ENCODE measurements at places on chromosomes 3 and 15.

GRCh38 chr15:101063891-101064794 lies 145.0 kb downstream of the LRRK1 start:
- DNase-seq = peak; percentile 34

DNA sequence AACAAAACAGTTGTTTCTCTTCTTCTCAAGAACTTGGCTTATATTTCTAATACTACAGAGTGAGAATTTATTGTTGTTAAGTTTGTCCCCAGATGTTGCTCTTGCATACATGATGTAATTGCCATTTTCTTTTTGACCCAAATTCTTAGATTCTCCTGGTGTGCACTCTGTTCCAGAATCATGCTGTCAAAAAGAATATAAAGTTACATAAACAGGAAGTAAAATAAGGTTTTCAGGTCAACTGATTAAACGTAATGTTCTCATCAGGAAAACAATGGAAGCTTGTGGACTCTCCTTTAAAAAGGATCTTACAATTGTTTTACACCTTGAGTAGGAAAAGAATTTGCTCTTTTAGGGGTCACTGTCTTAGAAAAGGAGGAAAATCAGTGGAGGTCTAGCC lies 121.8 kb downstream of the ADAM10 start:
- no peak for DNase-seq

- DNase-seq = no peak
Observed at GRCh38 chr3:22846566-22846965, 356.6 kb upstream of the UBE2E2 start.

DNA sequence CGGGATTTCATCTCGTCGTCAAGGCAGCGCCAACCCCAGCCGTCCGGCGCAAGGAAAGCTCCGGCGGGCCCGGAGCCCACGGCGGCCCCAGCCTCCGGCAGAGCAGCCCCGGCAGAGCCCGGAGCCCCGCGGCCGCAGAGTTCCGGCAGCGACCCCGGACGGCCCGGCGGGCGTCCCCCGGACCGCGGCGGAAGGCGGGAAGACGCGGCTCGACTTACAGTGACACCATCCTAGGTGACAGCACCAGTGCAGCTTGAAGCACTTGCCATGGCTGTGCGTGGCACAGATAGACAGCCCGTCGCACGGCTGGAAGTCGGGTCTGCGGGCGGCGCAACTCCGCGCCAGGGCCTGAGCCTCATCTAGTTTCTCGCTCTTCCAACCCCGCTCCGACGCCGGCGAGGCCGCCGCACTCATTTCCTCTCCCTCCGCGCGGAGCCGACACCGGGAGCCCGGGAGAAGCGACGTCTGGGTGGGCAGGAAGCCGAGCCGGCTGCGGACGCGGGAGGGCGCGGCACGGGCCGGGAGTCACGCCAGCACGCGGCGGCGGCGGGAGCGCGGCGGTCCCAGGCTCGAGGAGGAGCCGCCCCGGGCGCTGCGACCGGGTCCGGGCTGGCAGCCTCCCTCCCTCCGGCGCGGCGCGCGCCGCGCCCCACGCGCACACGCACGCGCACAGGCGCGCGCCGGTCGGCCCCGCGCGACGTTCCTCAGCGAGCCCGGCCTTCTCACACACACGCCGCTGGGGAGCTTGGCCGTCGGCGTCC lies at the start of gene C3orf70:
Gene C3orf70 (minus strand): TSS at position 651 of the 761 bp plus-strand sequence. CDS start 237 bp downstream, at position 414.
- DNase-seq = peak; percentile 67

DNA sequence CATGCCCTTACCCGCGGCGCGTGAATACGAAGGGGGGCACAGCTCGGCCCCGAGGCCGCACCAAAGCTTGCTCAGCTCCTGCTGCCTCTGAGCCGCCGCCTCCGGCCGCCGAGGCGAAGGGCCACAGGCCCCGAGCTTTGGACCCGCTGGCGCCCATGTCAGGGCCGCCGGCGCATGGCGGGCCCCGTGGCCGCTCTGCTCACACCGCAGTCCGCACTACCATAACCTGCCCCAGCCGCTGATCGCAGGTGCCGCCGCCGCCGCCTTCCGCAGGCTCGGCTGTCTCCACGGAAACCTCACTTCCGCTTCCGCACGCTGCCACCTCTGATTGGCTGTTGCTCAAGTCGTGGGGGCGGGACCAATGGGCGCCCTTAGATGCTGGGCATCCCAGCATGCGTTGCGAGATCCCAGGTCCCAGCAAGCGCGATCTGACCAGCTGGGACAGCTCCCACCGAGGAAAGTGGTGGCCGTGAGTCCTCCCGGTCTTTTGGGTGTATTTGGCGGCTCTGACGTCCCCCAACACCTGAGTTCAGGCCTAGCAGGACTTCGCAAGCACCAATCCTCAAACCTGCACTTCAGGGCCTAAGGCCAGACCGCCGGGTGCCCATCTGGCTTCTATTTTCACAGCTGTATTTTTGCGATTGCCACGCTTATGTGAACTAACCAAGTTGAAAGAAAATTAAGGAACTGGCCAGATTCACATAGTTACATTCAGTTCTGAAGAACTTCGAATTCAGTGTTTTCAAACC lies at the start of gene TUSC2:
Gene TUSC2 (minus strand): TSS at position 281 of the 749 bp plus-strand sequence. CDS start 124 bp downstream, at position 157.
- peak; percentile 97 for DNase-seq

DNA sequence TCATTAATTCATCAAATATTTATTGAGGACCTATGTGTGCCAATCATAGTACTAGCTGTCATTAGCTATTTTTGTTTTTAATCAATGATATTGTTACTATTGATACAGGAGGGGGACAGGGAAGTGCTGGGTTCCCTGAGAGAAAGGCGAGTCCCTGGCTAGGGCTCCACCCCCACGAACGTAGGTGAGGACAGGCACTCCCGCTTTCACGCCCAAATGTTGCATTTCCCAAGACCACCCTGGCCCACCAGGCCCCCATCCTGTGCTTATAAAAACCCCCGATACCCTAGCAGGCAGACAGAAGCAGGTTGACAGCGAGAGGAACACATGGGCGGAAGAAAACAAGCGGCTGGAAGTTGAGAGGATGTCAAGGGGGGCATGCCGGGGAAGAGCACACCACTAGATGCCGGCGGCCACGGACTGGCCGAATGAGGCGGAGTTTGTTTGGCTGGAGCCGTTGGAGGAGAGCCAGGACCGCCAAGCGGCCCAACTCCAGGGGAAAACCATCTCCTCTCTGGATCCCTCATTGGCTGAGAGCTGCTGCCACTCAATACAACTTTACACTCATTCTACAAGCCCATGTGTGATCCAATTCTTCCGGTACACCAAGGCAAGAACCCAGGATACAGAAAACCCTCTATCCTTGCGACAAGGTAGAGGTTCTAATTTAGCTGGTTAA lies 798.7 kb upstream of the SEMA6D start:
- DNase-seq = no peak

- DNase-seq = peak; percentile 62
Observed at GRCh38 chr15:68990231-68990991, 24.1 kb upstream of the NOX5 start.

DNA sequence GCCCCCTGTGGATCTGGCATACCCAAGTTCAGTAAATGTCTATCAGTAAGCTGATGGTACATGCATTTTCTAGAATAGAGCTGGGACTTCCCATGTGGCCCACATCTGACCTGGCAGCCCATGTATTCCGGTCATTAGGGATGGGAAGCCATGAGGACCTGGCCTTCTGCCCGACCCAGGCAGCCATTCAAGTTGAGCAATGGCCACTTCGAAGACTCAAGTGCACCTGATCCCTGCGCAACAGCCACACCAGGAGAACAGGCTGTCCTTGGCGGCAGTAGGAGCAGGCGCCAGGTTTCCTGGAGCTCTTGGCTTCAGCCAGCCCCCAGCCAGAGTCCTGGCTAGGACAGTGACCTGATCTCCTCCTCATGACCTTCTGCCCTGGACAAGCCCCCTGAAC lies 14.6 kb downstream of the HEMK1 start:
- no peak for DNase-seq

GRCh38 chr15:68572309-68572708 lies 6.5 kb upstream of the CORO2B start:
- no peak for DNase-seq

GRCh38 chr15:71683411-71684274 lies 126.7 kb upstream of the NR2E3 start:
- no peak for DNase-seq

GRCh38 chr3:190694335-190695001 lies 168.0 kb downstream of the GMNC start:
- DNase-seq = no peak

GRCh38 chr3:160133757-160134156 lies 91.5 kb upstream of the C3orf80 start:
- peak; percentile 85 for DNase-seq

DNA sequence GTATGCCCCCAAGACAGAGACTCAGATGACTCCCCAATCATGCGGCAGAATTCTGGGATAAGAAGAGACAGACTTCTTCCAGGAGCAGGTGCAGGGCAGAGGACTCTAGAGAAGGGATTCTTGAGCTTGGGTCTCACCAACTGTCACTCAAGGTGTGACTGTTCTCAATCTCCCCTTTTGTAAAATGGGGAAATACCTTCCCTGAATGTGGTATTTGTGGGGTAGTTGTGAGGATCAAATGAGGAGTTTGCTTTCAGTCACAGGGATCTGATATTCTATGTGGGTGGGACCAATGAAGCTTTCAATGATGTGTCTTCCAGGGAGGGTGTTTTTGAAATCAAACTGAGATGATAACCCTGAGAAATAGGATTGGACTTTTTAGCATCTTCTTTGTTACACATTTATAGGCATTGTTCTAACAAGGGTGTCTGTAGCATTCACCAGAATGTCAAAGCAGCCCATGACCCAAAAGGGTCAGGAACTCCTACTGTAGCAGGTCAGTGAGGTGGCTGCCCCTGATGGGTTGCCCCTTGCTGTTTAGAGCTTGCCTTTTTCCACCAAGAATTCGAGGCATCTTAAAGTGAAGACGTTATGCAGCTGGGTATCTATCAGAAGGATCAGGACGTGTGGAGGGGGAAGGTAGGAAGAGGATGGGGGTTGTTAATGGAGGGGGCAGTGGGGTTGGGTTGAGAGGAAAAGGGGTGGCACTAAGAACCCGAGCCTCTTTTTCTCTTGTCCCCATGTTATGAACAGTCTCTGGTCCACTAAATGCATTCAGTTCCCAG lies 28.8 kb downstream of the UMPS start:
- DNase-seq = no peak

- no peak for DNase-seq
Observed at GRCh38 chr3:31755926-31756658, 223.4 kb downstream of the STT3B start.

- DNase-seq = no peak
Observed at GRCh38 chr15:82129761-82130160, 83.9 kb upstream of the MEX3B start.

DNA sequence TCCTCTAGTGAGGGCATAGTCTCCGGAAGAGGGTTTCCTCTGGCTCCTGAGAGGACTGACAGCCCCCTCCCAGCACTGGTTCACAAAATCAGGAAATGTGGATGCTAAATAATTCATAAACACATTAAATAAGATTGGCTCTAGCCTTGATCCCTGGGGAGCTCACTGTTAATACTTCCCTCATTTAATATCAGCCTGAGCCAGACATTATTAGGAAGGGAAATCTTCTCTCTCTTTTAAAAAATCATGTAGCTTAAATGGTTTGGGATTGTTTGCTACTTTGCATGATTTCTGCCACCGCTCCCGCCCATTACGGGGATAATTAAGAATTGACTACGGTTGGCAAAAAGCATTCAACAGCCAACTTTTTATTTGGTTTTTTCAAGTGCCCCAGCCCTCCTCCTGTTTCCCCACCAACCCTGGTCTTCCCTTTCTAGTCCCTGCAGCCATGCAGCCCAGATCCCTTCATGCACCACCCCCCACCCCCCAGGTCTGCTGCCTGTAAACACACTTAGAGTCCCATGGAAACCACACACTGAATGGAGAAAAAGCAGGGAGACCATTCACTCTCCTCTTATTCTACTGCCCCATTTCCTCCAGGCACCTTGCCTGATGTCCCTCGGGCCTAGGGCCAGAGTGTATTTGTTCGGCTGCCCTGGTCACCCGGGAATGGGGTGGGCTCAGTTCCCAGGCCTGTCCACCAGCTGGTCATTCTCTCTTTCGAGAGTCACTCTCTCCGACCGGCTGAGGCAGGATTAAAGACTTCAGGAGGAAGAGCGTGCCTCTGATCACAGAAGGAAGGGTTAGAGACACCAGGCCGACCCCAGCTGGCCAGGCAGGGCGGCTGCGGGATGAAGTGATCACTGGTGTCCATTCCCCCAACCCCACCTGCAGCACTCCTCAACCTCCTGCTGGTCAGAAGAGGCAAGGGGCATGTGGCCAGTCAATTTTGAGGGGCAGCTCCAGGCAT lies 45.1 kb downstream of the SEMA5B start:
- DNase-seq = peak; percentile 84

GRCh38 chr15:77025083-77025901 lies 30.4 kb downstream of the PSTPIP1 start:
- DNase-seq = no peak

DNA sequence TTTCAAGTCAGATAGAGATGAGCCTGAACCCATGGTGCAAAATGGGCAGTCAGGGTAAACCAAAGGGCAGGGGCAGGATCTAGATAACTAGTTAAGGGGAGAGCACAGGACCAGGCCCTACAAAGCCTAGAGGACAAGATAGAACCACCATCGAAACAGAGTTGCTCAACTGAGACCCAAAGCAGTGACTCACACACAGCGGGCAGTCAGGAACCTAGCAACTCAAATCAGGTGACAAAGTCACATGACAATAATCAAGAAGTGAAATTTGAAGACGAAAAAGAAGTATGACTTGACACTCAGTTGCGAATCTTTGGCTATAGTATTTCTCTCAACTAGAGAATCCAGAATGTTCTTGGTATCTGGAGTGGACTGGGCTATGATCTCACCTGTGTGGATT lies 136.0 kb upstream of the PTPRG start:
- no peak for DNase-seq

DNA sequence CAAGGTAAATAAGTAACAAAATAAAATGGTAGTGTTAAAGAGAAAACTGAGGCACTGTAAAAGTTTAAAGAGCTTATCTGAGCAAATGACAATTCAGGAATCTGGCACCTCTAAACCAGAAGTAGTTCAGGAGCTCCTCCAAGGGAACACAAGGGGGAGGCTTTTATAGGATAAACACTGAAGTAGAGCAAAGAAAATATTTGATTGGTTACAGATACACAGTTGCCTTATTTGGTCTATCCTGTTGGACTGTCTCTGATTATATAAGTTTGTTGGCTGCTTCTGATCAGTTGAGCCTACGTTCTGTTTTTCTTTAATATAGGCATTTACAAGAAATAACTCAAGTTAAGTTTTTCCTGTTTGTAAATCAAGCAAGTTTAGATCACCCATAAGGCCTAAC lies 146.9 kb downstream of the ERC2 start:
- DNase-seq = no peak

- no peak for DNase-seq
Observed at GRCh38 chr3:10563396-10563795, 58.0 kb upstream of the ATP2B2 start.

GRCh38 chr3:23752126-23752525 lies 53.6 kb upstream of the UBE2E1 start:
- peak; percentile 62 for DNase-seq

DNA sequence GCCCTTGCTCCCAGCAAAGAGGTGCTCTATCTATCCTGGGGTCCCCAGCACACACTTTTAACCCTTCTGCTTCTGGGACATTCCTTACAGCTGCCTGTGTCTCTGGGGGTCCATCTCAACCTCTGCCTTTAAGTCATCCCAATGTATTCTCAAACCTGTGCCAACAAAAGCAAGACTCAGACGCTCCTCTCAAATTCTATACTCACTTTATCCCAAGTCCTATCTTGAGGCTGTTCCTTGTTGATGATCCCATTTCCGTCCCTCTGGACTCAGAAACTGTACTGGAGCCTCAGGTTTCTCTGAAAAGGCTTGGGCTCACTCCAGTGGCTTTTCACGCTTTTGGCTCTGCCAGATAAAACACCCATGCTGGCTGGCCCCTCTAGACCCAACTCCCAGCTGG lies 69.7 kb downstream of the XXYLT1 start:
- no peak for DNase-seq

GRCh38 chr3:37863949-37864822 lies 2.5 kb downstream of the CTDSPL start:
- peak; percentile 57 for DNase-seq
